ENCODE measurements at places on chromosomes 7 and 10.

DNA sequence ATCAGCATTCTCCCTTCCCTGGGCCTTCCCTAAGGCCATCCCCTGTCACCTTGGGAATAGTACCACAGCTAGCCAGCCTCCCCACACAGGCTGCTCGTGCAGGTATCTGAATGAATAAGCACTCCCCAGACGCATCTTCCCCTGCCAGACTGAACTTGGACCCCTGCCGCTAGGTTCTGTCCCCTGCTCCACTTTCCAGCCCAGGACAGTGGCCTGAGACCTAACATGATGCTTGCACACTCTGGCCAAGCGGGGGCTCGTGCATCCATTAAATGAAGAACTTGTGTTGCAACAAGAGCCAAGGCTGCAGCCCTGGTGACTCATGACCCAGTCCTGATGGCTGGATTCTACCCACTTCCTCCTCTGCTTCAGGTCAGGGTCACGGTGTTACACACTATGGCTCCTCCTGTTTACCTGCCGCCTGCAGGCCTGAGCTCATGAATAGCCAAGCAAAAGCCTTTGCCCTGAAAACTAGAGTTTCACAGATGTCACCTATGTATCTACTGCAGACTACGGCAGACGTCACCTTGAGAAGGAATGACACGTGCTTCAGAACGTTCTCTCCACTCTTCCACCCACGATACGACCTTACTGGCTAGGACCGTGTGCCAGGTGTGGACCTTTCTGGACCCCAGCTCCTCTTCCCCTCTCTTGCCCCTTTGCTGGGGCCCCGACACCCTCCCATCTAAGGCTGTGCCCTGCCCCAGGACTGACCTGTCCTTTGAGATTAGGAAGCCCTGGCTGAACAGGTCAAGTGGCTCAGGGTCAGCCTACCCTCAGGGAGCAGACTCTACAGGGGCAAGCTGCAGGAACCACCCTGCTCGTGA lies 6.5 kb downstream of the ASB13 start:
- DNase-seq: no peak

GRCh38 chr10:131997366-131998049 lies 15.8 kb upstream of the BNIP3 start:
- no peak for DNase-seq

DNA sequence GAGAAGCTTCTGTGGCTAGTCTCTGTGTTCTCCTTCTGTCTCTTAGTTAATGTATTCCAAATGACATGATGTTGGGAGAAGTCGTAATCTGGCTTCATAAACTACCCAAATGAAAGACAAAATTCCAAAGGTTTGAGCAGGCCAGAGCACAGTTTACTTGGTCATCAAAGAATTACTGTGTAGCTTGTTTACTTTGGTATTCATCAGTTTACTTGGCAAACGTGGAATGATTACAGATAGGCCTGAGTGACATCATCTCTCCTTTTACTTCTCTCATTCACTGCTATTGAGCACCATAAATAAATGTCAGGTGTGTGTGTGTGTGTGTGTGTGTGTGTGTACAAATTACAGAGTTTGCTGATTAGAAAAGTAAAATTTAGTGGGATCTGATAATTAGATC lies 327.3 kb downstream of the PHTF2 start:
- DNase-seq: no peak

- no peak for DNase-seq
Measured at GRCh38 chr7:159204664-159205063, 60.0 kb upstream of the VIPR2 start.

GRCh38 chr7:33039903-33040292 lies 22.7 kb downstream of the NT5C3A start:
- no peak for DNase-seq

- no peak for DNase-seq
Measured at GRCh38 chr7:74233655-74234285, 20.4 kb downstream of the RFC2 start.

DNA sequence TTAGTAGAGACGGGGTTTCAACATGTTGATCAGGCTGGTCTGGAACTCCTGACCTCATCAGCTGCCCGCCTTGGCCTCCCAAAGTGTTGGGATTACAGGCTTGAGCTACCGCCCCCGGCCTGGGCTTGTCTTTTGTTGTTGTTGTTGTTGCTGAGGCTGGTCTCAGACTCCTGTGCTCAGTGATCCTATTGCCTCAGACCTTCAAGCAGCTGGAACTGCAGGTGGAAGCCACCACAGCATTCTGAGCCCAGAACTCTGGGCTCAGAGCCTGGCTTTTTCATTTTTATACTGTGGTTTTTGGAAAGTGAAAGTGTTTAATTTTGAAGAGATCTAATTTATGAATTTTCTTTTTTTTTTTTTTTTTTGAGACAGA lies 16.2 kb upstream of the DNAJB6 start:
- no peak for DNase-seq

DNA sequence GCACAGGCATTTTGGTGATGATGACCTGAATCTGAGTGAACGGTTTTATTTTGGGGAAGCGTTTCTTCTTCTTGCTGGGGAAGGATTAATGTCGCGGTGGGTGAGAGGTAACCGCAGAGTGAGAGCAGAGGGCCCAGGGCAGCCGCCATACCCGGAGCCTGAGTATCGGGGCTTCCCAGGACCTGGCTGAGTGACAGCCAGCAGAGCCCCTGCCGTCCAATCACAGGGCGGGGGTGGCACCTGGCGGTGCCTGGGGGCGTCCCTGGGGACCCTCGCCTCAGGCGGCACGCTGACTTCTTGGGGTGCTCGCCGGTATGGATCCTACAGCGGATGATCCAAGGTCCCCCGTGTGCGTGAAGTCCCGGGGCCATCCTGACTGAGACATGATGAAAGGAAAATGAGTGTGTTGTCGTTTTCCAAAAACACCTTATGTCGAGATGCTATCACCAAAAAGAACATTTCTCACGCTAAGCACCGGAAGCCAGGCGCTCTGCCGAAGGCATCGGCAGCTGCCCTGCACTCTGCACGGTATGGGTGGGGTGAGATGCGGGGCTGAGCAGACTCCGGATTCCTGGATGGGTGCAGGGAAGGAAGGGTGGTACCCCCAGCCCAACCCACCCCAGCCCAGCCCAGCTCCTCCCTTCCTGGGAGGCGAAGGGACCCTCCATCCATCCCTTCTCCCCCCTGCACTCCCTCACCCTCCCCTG lies 227.9 kb upstream of the SHH start:
- DNase-seq: no peak

- no peak for DNase-seq
Measured at GRCh38 chr7:46352004-46352954, 431.2 kb upstream of the IGFBP3 start.

- no peak for DNase-seq
Measured at GRCh38 chr7:4753598-4754432, 21.6 kb upstream of the AP5Z1 start.

- DNase-seq: no peak
Measured at GRCh38 chr10:51532044-51532443, 167.4 kb downstream of the CSTF2T start.

DNA sequence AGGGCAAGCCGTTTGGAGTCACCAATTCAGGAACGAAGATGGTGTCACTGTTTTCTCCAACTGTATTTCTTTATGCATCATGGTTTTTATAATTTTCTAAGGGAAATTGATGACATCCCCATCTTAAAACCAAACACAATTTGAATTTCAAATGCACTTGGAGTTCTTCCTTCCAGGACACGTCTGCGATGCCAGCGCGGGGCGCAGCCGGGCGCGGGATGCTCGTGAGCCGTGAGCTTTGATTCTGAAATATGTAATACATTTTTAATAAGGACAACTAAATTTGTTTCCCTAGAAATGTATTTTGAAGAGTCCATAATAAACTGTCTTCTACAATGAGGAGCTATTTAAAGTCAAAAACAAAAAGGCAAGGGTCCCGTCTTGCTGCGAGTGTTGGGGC lies 492.1 kb downstream of the DNAJB6 start:
- no peak for DNase-seq

DNA sequence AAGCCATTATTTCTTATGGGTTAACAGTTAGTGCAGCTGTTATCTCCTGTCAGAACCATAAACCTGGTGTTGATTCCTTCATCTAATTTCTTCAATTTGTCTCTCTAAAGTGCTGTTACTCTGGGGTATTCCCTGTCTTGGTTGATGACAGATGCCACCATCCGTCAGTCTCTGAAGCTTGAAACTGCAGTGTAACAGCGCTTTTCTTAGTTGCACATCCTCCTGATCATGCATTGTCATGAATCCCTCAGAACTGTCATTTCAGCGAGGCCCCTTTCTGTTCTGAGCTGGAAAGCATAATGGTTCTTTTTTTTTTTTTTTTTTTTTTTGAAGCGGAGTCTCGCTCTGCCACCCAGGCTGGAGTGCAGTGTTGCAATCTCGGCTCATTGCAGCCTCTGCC lies 193.9 kb downstream of the SDK1 start:
- DNase-seq: no peak

- DNase-seq: no peak
Measured at GRCh38 chr7:116710764-116711452, 38.9 kb downstream of the MET start.

DNA sequence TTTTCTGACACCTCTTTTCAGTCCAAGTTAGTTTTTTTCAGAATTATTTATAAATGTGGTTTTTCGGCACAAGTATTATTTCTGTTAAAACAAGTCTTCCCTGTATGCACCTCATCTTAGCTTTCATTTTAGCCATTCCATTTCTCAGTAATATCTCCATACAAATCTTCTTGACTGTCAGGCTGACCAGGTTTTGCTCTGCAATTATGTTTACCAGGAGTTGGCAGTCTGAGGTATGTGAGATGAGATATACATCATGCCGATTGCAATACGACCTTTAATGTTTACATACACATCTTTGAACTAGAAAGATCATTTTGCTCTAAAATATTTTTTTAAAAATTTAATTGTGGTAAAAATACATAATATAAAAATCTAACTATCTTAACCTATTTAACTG lies 209.8 kb downstream of the GPR158 start:
- no peak for DNase-seq

- DNase-seq: no peak
Measured at GRCh38 chr10:86712317-86712707, 44.0 kb downstream of the LDB3 start.

DNA sequence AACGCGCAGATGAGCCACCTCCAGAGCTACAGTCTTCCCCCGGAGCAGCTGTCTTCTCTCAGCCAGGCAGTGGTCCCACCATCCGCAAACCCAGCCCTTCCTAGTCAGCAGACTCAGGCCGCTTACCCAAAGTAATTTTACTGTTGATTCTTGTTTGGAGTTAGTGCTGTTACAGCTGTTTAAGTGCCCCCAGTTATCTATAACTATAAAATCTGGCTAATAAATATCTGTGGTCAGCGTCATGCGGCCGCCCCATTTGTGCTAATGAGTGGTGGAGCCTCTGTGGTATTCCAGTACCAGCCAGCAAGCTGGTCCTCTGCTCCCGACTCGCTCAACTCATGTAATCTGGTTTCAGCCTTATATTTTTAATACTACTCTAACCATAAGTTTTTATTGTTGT lies 43.2 kb upstream of the TMEM236 start:
- no peak for DNase-seq

DNA sequence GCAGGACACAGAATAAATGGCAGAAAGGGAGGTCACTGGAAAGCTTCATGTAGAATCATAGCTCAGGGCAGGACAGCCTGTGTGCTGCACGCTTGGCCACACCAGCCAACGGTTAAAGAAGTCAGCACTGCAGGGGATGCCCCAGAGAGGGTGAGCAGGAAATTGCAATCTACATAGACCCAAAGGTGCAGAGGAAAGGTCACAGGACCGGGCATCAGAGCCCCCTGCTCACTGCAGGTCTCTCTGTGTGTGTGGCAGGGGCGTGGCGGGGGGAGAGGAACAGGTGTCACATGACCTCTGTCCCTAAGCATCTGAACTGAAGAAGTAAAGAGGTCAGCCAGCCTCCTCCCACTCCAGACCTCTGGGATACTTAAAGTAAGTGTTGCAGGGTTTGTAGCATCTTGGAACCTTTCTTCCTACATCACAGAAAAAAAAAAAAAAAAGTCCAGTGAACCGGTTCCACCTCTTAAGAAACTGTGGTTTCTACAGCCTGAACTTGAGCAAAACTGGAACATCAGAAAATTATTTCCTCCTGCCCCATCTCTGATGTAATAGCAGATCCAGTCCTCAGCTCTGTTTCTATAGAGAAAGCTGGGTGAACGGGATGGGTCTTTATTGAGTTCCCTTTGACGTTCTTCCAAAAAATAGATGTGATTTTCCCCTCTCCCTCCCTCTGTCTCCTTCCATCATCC lies 64.3 kb downstream of the RGS10 start:
- no peak for DNase-seq

DNA sequence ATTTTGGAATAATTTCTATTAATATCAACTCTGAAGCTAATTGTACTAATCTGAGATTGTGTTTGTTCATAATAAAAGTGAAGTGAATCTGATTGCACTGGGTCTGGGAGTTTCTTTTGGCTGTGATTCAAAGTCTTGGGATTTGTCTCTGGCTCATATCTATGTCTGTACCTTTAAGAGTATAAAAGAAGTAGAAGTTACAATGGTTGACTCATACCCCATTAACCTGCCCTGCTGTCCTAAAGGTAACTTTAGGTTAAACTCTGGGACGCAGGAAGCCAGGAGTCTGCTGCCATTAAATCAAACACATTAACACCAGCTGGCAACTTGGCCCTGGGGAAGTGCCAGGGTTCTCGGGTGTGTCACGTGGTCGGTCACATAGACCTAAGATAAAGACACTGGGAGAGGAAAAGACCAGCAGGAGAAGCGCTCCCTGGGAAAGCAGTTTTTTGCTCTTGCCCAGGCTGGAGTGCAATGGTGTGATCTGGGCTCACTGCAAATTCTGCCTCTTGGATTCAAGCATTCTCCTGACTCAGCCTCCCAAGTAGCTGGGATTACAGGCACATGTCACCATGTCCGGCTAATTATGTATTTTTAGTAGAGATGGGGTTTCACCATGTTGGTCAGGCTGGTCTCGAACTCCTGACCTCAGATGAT lies 17.8 kb downstream of the SCD start:
- no peak for DNase-seq

DNA sequence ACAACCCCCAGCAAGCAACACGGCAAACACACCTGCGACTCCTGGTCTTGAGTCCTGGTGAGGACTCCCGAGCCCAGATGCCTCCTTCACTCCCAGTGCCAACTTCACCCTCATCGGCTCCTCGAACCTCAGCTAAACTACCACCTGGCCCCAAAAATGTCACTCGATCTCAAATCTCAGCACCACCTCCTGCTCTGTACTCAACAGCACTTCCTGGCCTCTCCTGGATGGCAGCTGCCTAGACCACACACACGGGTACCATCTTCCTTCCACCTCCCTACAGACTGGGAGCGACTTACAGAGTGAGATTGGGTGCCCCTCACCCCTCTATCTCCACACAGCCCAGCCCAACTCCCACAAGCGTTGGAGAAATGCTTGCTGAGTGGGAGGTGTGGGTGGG lies 123.9 kb upstream of the MGMT start:
- DNase-seq: no peak

GRCh38 chr7:111083413-111083812 lies 7.5 kb upstream of the LRRN3 start:
- DNase-seq: no peak
